ENCODE measurements at places on chromosomes 5 and 9.

GRCh38 chr5:129379406-129379805, 80.7 kb upstream of the ADAMTS19 start:
- DNase-seq = no peak

GRCh38 chr5:95779611-95780010, 42.9 kb downstream of the GLRX start:
- DNase-seq = no peak

GRCh38 chr5:137752905-137753690, 1.1 kb downstream of the HNRNPA0 start:
- DNase-seq = peak; percentile 35

DNA sequence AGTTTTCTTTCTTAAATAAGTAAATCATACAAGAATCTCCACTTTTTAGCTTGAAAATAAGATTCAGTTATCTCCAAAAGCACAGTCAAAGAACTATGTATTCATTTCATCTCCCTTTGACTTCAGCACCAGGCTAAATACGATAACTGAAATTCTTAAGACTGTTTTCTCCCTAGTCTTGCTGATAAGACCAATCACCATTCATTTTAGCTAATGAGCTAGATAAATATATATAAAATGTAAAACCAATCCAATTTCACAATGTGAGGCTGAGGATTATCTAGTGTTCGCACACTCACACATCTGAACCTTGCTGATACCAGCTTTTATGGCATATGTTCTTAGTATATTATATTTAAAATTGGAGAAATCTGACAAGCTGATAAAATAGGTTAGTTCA, 17.3 kb upstream of the ZNF622 start:
- no peak for DNase-seq

DNA sequence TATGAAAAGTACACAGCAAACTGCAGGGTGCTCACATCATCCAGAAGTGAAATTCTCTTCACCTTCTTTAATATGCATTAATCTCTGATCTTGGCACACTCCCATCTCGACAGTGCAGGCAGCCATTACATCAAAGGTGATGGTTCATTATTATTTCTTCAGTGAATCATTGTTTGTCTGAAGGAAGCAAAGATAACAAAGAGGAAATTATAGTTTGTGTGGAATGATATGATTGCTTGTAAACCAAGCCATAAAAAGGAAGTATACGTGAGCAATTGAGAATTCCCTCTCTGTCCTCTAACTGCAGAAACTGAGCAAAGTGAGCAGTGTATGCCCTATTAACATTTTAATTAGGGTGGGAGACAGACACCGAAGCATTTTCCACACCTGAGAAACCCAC, 171.6 kb upstream of the PPP1R2B start:
- DNase-seq = no peak

GRCh38 chr9:79912318-79913070, 340.7 kb downstream of the TLE4 start:
- no peak for DNase-seq

DNA sequence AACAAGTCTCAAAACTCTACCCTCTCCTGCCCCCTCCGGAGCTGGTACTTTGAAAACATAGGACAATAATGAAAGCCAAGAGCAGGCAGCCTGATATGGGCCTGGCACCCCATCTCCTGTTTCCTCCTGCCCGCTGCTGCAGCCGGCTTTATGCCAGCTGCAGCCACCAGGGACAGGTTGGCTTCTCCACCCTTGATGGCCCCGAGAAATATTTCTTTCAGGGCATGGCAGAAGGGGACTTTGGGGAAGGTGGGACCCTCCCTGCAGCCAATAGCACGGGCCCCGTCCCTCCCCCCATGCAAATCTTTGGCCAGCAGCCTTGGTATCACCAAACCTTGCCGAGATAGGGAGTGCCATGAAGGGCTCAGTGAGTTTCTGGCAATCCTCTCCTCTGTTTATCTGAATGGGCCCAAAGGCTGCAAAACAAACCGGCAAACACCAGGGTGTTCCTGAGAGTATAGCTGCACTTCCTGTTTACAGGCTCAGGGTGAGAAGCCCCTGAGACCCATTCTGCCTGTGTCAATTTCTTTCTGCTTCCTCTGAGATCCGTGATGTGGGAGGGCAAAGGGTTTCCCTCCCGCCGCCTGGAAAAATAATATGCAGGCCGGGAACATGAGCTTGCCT, 73.4 kb upstream of the BOD1 start:
- DNase-seq = no peak

- no peak for DNase-seq
Observed at GRCh38 chr9:131324736-131325679, 35.5 kb downstream of the PLPP7 start.
